ENCODE measurements at places on chromosomes 2 and 18.

DNA sequence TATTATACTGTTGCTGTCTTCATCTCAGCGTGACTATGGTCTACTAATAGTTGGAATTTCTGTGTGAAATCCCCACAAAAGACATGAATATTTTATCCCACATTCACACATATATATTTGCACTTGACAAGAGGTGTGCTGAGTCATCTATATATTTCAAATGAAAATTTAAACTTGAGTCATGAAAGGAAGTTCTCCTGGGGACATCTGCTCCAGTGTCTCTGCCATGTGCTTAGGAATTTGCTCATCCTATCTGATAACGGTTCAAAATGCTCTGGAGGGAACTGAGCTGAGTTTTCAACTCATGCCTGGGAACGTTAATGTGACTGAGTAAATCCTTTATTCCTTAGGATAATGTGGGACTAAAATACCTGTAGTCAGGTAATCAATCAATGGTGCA is 326.2 kb upstream of the MEX3C start:
- DNase-seq: no peak

DNA sequence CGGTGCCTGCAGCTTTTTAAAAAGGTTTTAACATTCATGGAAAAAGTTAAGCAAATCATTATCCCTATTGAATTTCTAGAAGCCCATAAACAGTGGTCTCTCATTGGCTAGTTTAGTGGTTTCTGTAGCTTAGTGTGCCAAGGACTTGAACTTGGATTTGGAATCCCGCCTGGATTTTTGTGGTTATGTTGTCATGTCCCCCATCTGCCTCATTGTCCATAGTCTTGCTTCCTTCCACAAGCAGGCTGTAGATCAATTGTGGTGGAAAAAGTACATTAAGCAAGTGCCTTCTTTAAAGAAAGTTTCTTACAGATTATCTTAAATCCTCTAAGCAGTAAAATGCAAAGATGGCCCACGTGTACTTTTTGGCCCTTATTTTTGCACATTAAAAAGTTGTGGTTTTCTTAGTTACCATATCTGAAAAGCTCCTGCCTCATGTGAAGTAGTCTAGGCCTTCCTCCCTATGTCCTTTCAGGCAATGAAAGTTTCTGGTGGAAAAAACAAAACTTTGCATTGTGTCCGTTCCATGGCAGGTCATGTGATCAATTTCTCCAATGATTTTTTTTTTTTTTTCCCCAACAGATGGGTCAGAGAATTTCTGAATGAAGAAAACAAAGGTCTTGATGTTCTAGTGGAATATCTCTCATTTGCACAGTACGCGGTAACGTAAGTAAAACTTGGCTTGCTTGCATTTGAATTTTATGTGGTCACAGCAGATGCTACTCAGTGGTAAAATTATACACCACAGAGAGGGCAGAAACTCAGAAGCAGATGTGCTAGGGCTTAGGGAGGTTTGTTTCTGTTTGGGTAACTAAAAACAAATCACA is 158.9 kb downstream of the PRPF40A start:
- no peak for DNase-seq

DNA sequence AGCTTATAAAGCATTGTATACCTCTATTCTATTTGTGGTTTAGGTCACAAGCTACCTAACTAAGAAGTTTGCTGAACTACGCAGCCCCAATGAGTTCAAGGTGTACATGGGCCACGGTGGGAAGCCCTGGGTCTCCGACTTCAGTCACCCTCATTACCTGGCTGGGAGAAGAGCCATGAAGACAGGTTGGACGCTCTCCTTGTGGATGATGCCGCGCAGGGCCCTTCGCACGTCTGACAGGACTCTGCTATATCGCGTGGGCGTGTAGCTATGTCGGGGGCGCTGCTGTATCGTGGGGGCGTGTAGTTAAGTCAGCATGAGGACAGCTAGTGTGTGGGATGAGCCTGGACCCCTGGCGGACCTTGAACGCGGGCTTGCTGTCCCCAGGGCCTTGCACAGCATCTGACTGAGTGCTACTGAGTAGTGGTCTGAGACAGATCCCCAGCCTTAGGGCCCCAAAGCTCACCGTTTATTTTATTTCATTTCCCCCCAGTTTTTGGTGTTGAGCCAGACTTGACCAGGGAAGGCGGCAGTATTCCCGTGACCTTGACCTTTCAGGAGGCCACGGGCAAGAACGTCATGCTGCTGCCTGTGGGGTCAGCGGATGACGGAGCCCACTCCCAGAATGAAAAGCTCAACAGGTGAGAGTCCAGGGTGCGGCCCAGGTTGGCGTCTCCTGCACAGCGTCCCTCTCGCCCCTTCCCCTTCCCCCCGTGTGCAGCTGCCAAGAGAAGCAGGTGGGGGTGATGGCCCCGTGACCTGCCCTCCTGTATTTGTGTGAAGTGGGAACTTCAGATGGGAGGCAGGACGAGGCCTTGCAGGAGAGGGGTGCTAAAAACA is 15.6 kb upstream of the CNDP1 start:
- no peak for DNase-seq

DNA sequence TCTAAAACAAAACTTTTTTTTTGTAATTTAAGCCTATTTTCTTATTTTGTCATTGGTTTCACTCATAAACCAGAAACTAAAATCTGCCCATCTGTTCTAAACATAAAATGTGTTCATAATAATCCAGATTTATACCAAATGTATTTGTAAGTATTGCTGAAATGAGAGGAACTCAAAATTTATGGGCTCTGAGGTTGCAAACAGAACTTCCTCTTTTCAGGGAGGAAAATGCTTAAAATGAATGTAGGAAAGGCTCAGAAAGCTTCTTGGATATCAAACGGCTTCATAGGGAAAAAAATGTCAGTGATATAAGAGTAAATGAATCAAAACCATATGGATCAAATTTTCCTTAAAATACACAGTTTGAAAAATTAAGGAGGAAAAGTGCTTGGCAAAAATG is 83.9 kb downstream of the PAX3 start:
- DNase-seq: no peak

- DNase-seq: no peak
Measured at GRCh38 chr2:44137872-44138551, 30.7 kb upstream of the PPM1B start.

GRCh38 chr18:7600528-7601245 is 33.6 kb downstream of the PTPRM start:
- DNase-seq: no peak

DNA sequence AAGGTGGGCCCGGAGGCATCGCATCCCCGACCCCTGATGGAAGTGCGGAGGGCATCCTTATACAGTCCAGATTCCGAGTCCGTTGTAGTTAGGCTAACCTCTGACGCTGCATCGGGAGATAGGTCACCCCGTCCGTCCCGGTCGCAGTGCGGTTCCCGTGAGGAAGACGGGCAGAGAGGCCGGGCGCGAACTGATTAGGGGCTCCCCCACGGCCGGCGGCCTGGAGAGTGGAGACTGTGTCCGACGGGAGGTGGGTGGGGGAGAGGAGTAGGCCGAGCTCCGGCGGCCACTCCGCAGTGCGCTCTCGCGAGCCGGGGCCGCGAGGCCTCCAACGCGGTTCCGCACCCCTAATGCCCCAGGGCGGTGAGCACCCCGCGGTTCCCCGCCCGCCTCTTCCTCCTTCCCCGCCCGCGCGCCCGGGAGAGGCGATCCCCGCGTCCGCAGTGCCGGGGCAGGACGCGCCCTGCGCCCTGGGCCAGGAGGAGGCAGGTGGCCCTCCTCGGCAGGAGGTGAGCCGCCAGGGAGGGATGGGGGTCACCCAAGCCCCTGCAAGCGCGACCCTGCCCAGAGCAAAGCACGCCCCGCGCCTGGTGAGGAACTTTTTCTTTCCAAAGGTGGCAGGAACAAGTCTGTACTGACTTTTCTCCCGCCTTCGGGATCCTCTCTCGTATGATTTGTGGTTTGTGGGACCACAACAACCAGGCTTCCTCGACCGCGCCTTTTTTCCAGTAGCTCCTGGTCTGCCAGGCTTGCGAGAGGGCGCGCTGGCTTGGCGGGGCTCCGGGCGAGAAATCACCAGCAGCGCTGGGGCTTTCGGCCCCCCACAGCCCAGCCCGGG is 1.4 kb upstream of the SP5 start:
- no peak for DNase-seq

DNA sequence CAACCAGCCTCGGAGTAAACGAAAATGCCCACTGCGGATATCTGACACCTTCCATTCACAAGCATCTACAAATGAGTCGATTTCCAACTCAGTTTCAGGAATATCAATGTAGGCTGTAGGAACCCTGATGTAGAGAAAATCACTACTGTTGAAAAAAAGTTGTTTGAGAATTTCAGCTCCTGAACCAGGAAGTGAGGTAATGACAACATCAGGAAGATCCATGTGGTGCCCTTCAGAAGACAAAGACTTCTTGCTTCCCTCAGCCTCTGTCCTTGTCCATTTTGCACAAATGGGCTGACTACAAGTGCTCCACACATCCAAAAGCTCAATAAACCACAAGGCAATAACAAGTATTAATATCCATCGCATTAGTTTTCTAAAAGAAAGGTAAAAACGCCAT is 4.7 kb downstream of the DSEL start:
- no peak for DNase-seq

DNA sequence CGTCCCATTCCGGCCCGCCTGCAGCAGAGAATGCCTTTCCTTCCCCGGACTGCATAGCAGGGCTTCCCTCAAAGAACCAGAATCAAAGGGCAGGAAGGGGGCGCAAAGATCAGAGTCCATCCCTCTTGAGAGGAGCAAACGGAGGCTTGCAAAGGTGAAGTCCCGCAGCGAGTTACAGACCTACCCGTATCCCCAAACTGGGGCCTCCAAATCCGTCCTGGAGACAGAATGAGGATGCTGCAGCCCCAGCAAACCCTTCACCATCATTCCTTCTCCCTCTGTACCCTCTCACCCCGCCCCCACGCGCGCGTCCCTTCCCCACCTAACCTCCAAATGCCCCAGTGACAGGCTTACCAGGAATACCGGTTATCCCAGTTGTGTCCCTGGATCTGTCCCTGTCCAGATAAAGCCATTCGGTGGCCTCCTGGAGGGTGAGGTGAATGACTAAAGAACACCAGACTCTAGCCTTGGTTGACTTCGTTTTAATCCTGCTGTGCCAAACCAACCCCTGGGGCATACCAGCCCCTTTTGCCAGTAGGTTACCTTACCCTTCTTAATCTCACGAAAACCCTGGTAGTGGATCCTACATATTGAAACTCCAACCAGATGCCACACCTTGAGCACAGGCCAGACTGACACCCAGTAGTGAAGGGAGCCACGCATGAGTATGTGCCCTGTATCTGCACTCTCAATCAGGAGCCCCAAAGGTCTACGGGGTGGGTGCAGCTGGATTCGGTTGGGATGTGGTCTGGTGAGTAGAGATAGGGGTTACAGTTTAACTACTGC is 961 bp upstream of the SLC40A1 start:
- no peak for DNase-seq

GRCh38 chr2:114056294-114057143 is 166.6 kb downstream of the ACTR3 start:
- no peak for DNase-seq

DNA sequence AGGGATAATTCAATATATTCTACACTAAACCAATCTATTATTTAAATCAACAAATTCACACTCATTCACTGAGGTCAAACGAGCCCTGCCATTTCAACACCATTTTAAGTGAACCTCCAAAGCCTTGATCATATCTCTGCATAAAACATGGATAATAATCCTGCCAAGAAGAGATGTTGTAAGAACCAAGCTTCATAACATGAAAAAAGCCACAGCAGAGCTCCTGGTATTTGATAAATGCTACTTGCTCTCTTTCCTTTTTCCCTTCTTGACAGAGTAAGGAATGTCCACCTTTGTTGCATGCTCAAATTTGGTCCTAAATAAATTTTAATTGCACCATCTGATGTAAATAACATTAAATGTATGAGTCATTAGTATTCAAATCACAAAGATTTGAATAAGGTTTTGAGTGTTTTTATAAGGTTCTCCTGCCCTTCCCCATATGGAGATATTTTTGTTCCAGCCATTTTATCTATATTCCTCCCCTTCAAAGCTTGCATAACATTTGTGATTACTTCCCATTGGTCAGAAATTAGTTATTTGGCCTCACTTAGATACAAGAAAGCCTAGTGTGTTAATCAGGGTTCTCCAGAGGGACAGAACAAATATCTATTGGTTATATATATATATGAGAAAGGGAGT is 318.8 kb downstream of the RND3 start:
- no peak for DNase-seq

Measured in NCI-H1048 (cell line).